ENCODE measurements at places on chromosomes 11 and 22.
A peak's percentile ranks its signal among the peaks of the same experiment; 100 is the strongest.

GRCh38 chr11:33912405-33913361 lies 20.8 kb upstream of the LMO2 start:
- DNase-seq: peak; percentile 84

- no peak for DNase-seq
Measured at GRCh38 chr11:109885006-109885405, 208.2 kb upstream of the ZC3H12C start.

DNA sequence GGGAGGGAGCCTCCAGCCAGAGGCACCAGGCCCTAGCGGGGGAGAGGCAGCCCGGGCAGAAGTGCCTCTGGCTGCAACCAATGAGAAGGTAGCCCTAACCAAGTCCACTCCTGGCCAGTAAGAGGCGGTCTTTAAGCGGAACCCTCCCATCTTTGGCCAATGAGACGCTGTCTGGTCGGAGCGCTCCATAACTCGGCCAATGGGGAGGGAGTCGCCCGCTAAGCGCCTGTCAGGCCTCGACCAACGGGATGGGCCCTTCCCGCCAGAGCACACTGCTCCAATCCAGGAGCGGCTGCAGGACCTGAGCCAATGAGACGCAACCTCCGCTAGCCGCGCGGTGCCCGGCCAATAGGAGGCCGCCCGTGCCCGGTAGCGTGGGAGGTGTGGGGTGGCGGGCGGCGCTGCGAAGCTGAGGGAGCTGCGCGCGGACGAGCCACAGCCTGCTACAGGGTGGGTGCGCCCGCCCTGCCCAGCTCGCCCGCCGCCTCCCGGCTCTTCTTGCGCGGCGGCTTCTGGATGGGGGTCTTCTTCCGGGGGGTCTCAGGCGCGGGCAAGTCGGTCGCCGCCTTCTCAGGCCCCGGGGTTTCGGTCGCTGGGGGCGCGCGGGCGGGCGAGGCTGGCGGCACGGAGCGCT lies 12.6 kb downstream of the SCARF2 start:
- DNase-seq: no peak

GRCh38 chr11:59872076-59872475 lies 5.8 kb upstream of the TCN1 start:
- no peak for DNase-seq

- no peak for DNase-seq
Measured at GRCh38 chr11:8870411-8871170, 40.4 kb upstream of the AKIP1 start.

GRCh38 chr22:39773976-39774539 lies 119.5 kb downstream of the ENTHD1 start:
- no peak for DNase-seq

GRCh38 chr22:39282645-39283321 lies 36.6 kb downstream of the RPL3 start:
- DNase-seq: no peak

- DNase-seq: no peak
Measured at GRCh38 chr11:69263736-69264052, 30.3 kb upstream of the MYEOV start.

GRCh38 chr11:17781626-17782025 lies 47.0 kb downstream of the KCNC1 start:
- DNase-seq: no peak

DNA sequence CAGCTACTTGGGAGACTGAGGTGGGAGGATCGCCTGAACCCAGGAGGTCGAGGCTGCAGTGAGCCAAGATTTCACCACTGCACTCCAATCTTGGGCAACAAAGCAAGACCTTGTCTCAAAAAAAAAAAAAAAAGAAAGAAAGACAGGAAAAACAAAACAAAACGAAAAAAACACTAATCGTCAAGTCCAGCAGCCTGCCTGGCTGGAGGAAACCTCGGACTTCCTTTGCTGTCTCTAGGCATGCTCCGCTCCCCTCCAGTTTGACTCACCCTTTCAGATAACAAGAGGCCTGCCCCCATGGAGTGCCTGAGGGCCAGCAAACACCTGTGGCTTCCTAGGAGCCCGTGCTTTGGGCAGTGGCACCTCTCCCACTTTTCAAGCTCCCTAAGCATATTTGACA lies 28.8 kb upstream of the CHKA start:
- DNase-seq: no peak

DNA sequence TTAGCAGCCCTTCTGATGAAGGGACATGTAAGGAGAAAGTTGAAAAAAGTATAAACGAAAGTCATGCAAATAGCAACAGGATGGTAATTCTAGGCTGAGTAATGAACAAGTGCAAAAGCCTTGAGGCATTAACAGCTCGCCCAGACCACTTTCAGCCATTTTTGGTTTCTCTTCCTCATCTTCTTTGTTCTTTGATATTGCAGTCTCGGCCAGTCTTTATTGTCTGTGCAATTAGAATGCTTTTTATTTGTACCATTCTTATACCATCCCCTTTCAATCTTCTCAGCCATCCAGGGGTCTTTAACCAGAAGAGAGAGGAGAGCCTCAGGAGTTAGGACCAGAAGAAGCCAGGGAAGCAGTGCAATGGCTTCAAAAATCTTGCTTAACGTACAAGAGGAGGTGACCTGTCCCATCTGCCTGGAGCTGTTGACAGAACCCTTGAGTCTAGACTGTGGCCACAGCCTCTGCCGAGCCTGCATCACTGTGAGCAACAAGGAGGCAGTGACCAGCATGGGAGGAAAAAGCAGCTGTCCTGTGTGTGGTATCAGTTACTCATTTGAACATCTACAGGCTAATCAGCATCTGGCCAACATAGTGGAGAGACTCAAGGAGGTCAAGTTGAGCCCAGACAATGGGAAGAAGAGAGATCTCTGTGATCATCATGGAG lies 7.3 kb downstream of the TRIM34 start:
- no peak for DNase-seq

- no peak for DNase-seq
Measured at GRCh38 chr11:33376331-33377310, 119.4 kb downstream of the HIPK3 start.

- peak; percentile 16 for DNase-seq
Measured at GRCh38 chr11:110429731-110430266, at the start of gene FDX1. Gene FDX1, plus strand, starts transcription at chr11:110429948. Its CDS starts 173 bp downstream, at chr11:110430121.

- DNase-seq: no peak
Measured at GRCh38 chr22:46018859-46019258, 41.9 kb upstream of the WNT7B start.

DNA sequence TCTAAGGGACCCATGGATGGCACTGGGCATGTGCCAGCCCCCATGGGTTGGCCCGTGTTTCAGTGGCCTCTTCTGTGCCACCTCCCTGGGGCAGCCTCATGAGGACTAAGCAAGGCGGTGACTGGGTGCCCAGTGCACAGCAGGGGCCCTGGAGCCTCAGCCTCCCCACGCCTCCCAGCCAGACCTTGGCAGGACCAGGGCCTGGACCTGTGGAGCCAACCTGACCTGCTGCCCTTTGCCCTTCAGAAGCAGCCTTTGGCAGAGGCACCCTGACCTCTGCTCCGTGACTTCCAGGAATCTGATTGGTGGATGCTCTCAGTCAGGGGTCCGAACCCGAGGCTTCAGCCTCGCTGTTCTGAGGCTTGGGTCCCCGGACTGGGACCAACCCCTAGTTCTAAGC lies 24.8 kb upstream of the TAB1 start:
- DNase-seq: no peak
